Stimulated activated CD4-positive, alpha-beta T cell treated with anti-CD3 and anti-CD28 coated beads, TNF-alpha, amount 100 ng/mL, for 1 hour (primary cell): ENCODE measurements at places on chromosomes 3 and 15.

DNA sequence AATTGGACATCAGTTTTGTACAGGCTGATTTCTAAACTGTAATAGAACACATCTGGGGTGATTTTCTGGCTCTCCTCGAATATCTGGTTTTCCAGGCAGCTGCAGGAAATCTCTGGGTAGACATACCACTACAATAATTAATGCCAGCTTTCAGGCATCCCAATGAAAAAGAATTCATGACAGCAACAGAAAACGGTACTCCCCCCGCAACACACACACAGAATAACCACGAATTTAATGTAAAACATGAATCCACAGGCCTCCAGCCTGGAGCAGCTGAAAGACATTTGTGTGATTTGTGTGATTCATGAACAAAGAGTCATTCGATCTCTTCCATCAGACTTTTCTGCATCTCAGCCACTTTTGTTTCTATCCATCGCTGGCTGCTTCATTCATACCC lies 262.2 kb downstream of the MAGI1 start:
- DNase-seq = no peak

DNA sequence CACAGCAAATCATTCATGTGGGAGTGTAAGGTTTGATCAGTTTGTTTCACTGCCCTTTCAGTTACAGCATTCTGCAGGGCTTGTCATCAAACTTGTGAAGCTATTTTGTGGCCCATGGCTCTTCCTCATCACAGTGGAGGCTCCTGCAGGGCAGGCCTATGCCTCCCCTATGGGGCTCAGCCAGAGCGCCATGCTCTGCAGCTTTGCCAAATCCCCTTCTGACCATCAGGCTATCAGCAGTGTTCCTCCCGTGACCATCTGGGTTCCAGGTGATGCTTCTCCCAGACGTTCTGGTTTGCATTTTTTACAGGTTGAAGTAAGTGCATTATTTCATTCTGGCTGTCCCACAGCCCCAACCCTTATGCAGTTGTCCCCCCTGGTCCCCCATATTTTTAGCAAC lies 28.1 kb upstream of the REC114 start:
- DNase-seq = no peak

- DNase-seq = no peak
Observed at GRCh38 chr3:11913316-11913715, 66.6 kb upstream of the TAMM41 start.

- DNase-seq = no peak
Observed at GRCh38 chr15:88932875-88933330, 19.7 kb upstream of the MFGE8 start.

DNA sequence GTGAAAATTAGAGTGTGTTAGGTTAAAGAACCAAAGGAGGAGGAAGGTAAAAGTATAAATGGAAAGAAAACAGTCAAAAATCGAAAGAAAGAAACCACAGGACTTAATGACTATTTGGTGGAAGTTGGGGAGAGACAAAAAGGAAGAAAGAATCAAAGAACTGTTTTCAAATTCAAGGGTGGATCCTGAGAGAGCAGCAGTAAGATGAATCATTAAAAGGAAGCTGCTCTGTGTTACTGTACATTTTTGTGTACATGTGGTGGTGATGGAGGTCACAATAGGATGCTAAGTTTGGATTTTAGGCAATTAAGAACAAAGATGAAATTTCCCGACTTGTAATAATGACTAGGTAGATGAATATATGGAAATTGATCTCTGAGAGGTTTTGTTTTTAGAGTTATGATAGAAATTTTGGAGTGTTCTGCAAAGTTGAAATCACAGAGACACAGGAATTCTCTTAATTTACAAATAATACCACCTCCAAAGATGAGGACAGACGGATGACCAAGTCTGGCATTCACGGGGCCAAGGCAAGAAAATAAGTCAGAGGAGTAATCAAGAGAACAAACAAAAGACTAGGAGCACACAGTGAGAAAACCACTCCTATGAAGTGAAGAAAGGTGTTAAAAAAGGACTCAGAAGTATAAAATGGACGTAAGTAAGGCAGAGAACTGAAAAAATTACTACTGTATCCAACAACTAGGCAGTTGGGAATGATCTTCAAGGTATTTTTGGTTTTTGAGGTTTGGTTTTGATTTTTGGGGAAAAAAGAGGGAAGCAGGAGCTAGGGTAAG lies 7.1 kb downstream of the DHX36 start:
- DNase-seq = no peak

GRCh38 chr15:25512957-25513356 lies 74.1 kb upstream of the UBE3A start:
- no peak for DNase-seq

GRCh38 chr15:85763157-85763556 lies 31.6 kb downstream of the KLHL25 start:
- DNase-seq = no peak

DNA sequence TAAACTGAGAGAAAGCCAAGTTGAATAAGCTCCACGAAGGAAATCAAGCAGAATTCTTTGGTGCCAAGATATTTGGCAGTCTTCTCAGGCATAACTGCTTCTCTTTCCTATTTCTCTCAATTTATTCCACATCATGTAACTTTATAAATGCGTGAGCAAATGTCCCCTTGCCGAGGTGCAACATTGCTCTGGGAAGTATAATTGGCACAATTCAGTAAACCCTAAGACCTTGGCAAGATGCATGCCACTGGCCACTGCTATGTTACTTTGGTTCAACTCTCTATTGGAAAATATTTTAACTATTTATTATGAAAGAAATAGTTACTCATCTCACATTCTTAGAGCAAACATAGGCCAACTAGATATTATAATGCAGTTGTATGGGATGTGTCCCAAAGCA lies 170.2 kb downstream of the SUCNR1 start:
- DNase-seq = no peak

GRCh38 chr3:119562307-119562961 lies 3.0 kb upstream of the CD80 start:
- no peak for DNase-seq

DNA sequence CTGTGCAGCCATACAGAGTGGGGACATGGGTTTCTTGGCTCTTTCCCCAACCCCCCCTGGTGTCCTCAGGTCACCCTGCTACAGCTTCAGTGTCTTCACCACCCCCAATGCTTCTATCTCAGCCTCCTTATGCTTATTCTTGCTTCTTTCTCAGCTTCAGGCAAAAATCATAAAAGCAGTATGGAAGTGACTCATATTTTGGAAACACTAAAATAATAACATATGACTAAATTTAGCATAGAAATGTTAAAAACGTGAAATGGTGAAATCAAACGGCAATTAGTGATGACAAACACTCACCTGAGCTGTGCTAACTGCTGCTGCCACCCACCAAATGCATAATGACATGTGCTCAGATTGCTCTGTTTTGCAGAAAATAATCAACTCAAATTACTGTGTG lies 475.2 kb upstream of the EPHA3 start:
- no peak for DNase-seq

GRCh38 chr3:171122240-171122639 lies 95.7 kb upstream of the SLC2A2 start:
- no peak for DNase-seq

- DNase-seq = no peak
Observed at GRCh38 chr3:127339928-127340861, 52.3 kb upstream of the PRR20G start.

- no peak for DNase-seq
Observed at GRCh38 chr3:155737844-155738460, 6.9 kb downstream of the PLCH1 start.

DNA sequence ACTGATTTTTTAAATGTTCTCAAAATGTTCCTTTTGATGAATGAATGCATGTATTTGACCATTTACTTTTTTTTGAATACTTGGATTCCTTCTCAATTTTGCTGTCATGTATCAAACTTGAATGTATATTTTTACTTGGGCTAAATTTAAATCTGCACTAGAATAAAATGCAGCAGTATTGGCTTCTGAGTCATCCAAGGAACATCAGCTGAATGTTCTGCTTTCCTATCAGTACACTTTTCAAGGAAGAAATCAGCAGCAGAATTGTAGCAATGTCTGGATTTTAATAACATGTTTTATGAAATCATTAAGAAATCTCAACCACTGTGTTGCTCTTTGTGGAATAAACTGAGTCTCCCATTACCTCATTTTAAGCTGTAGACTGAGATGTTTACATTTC lies 57.0 kb upstream of the COL6A6 start:
- no peak for DNase-seq

DNA sequence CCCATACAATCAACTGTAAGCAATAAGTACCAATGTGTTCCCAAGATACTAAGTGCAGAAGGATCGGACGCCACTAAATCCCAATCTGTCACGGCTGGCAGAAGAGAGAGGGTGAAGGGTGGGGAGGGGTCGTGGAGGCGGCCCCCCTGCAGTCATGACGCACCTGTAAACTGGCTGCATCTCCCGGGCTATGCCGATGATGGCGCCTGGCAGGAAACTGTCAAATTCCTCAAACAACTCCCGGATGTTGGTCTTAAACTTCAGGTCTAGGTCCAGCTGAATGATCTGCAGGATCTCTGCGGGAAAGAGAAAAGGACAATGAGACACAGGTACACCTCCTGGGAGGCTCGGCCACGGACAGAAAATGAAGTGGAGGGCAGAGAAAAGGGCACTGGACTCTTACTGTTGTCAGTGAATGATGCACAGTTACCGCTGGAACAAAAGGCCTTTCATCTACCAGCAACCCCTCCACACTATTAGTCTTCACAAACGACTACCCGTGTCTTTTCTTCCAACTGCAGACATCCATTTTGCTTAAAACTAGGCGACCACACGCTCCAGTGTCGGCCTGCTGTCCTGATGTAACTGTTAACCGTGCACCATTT lies 114.6 kb downstream of the XXYLT1 start:
- DNase-seq = no peak

- no peak for DNase-seq
Observed at GRCh38 chr3:129162729-129163579, 2.1 kb upstream of the ISY1 start.

DNA sequence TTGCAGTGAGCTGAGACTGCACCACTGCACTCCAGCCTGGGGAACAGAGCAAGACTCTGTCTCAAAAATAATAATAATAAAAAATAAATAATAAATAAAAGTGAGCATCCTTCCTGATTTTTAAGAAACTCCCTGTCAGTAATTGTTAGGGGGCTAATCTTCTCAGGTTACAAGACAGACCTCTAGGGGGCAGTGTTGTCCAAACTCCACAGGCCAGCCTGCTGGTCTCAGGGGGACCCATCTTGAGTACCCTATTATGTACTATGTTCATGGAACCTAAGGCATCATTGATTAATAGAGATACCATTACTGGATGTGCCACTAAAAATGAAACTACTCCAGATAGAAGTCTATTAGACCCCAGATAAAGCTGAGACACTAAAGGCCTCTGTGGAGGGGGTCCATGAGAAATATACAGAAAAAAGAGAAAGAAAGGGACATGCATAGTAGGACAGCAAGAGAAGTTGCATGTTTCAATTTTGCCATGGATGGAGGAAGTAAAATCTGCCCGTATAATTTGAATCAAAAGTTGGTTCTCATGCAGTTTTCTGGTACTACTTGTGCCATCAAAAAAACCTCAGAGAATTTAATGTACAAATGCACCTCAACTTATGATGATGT lies 85.5 kb upstream of the CDV3 start:
- peak; percentile 25 for DNase-seq

DNA sequence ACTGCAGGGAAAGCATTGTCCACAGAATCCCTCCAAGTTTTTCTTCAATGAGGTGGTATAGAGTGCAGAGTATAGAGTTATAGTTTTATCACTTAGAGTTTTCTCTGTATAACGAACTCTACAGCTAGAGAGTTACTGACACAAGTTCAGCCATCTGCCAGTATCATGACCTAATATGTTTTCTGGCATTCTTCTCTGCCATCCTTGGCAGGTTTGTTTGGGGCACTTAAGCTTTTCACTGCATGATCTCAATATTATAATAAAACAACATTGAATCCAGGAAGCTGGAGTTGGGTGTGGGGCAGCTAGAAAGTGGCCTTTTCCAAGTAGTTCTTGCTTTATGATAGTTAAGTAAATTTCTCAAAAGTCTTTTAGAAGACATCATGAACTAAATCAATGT lies 743.5 kb upstream of the ARPP21 start:
- no peak for DNase-seq

- no peak for DNase-seq
Observed at GRCh38 chr15:77107531-77108355, 36.8 kb upstream of the TSPAN3 start.

- no peak for DNase-seq
Observed at GRCh38 chr3:133833880-133834620, 28.4 kb downstream of the SRPRB start.

DNA sequence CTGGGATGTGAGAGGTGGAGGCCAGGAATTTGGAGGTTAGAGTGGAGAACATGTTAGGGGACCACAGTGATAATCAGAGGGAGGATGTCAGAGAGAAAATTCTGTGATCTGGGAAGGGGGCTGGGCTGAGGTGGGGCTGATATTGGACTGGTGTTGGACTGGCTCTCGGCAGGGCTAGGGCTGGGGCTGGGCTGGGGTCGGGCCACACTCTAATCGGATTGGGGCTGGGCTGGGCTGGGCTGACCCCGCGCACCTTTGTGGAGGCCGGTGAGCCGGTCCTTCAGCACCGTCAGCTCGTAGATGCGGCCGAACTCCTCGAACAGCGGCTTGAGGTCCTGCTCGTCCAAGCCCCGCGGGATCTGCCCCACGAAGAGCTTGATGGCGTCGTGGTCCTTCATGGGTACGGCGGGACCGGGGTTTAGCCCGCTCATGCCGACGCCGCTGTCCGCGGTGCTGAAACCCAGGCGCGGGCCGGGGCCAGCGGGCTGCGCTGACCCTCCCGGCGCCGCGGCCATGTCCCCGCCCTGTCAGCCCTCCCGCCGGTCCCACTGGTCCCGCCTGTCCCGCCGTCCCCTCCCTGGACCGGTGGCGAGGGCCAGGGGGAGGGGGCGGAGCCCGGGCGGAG lies 485 bp downstream of the CELF6 start:
- no peak for DNase-seq

- no peak for DNase-seq
Observed at GRCh38 chr3:79086514-79086913, 681.3 kb downstream of the ROBO1 start.

- no peak for DNase-seq
Observed at GRCh38 chr3:155012584-155012983, 67.5 kb upstream of the MME start.

DNA sequence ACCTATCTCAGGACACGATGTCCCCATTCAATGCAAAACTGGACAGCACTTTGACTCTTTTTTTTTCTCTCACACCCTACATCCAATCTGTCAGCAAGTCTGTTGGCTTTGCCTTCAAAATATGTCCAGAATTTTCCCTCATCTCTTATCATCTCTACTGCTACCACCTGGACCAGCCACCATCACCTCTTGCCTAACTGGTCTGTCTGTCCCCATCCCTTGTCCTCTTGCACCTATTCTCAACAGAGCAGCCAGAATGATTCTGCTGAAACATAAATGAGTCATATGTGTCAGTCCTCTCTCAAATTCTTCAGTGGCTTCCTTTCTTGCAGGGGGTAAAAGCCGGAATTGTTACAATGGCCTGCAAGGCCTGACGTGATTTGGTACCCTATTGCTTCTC lies 105.8 kb downstream of the CYP19A1 start:
- DNase-seq = no peak

GRCh38 chr15:71812966-71813722 lies 2.8 kb downstream of the NR2E3 start:
- no peak for DNase-seq
